SIG-M5 (cell line): ENCODE measurements at places on chromosomes 4 and X.

DNA sequence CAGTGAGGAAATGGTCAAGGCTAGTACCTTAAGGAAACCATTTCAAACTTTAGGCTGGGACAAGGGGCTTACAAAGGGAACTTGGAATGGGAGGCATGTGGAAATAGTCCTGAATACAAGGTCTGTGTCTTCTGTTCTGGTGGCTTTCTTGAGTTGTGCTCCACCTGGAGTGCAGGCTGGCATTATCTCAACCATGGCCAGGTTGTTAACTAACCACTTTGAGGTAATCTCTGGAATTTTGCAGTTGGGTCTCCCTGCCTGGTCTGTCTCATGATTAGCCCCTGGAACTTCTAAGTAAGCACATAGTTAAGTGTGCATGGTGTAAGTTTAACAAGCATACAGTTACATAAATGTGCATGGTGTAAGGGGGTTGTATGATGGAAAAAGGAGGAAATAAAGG lies 77.5 kb downstream of the PCDH18 start:
- DNase-seq, result no peak

DNA sequence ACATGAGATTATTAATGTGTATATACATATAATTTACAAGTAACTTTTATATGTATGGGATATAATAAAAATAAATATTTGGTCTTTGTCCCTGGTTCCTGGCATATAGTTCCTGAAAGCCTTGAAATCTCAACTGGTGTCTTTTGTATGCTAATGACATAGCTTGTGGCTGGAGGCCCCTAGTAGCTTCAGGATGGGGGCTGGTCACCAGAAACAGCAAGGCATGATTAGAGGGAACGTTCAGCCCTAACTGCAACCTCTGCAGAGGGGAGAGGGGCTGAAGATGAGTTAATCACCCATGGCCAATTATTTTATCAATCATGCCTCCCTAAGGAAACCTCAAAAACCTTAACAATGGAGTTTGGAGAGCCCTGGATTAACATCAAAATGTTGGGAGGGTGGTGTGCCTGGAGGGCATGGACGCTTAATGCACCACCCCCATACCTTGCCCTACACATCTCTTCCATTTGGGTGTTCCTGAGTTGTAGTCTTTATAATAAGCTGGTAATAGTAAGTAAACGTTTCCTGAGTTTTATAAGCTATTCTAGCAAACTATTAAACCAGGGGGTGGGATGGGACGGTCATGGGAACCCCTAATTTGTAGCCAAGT lies 21.3 kb downstream of the PIN4 start:
- no peak for DNase-seq

DNA sequence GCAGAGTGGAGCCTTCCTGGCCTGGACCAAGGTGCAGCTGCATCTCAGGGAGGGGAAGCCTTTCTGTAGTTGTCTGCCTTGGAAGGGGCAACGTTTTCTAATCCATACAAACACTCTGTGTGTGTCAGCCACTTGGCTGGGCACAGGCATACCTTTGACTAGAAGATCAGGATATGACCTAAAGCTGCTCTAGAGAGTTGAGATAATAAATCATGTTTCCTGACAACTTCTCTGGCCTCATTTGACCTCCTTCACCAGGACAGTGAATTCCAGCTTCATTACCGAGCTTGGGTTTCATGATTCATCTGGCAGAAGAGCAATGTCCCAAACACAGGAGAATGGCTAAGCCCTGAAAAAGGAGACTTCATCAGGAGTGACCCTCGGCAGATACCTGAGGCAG lies 89.6 kb upstream of the KIT start:
- no peak for DNase-seq

DNA sequence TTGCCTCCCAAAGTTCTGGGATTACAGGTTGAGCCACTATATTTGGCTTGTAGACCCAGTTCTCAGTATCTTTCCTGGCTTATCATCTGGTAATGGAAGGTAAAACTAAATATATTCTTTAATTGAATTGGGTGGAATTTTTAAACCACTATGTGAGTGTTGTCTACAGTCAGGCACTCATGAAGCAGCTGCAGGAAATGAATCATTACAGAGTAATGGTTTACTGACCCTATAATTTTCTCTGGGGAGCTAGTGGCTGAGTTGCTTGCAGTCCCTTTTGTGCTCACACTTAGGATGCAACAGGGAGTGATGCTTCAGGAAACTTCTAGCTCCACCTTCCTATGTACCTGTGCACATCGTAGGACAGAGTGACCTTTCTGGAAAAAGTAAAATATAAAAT lies 4.1 kb upstream of the UGT2B7 start:
- no peak for DNase-seq

DNA sequence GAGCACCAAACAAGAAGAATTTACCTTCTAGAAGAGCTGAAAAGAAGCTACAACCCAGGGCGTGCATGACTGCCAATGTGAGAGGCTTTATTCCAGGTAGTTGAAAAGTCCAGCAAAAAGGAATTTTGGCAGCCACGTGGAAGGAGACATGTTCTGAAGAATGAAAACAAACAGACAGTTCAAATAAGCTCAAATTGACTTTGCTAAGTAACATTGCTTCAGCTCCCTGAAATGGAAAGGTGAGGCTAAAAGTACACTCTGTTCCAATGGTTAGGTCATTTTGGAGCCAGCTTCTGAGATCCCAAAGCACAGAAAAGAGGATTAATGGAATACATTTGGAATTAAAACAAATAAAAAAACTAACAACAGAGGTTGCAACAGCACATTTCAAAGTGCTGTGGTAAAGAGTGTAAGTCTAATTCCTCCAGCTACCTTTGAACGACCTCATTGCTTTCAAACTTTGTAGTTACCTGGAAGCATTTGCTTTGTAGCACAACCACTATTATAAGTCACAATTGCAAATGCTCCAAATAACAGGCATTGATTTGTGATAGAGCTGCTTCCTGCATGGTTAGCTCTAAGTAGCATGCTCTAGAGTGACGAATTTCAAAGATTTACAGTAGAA lies 405.3 kb upstream of the EDA2R start:
- DNase-seq, result no peak

DNA sequence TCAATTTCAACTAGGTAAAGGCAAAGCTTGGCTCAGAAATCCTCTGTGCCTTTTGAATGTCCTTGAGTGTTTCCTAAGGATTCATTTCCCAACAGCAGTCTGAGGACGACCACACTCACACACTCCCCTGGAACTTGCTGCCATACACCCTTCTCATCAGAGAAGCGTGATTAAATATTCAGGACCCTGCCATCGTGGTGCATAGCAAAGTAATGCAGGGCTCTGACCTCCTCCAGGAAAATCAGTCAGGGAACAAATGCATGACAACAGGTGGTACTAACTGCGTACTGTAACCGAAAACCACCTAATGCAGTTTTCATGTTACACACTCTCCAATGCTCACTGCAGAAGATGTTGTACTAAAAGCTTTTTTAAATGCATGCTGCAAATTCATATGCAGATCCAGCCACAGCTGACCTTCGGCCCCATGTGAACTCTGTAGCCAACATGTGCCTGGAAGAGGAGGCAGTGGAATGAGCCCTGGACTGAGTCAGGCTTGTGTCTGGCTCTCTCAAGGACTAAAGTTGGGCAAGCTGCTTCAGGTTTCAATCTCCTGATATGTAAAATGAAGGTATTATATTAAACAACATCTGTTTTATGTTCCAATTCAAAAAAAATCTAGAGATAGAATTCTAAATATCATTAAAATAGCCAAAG lies 238.3 kb downstream of the KCNIP4 start:
- DNase-seq, result no peak

GRCh38 chr4:61782133-61782532 lies 582.0 kb downstream of the ADGRL3 start:
- no peak for DNase-seq

- DNase-seq, result no peak
These were observed 38.2 kb downstream of the BEX3 start for GRCh38 chrX:103414561-103414960.

DNA sequence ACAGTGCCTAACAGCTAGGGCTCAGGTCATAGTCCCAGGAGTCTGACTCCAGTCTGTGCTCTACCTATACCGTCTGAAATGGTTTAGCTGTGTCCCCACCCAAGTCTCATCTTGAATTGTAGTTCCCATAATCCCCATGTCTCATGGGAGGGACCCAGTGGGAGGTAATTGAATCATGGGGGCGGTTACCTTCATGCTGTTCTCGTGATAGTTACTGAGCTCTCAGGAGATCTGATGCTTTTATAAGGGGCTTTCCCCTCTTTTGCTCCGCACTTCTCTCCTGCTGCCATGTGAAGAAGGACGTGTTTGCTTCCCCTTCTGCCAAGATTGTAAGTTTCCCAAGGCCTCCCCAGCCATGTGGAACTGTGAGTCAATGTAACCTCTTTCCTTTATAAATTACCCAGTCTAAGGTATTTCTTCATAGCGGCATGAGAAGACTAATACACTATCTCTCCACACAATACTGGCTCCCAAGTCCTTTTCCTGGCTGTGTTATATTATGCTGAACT lies 110.8 kb downstream of the AFAP1 start:
- no peak for DNase-seq

GRCh38 chrX:42384956-42385355 lies 393.0 kb downstream of the PPP1R2C start:
- DNase-seq, result no peak

DNA sequence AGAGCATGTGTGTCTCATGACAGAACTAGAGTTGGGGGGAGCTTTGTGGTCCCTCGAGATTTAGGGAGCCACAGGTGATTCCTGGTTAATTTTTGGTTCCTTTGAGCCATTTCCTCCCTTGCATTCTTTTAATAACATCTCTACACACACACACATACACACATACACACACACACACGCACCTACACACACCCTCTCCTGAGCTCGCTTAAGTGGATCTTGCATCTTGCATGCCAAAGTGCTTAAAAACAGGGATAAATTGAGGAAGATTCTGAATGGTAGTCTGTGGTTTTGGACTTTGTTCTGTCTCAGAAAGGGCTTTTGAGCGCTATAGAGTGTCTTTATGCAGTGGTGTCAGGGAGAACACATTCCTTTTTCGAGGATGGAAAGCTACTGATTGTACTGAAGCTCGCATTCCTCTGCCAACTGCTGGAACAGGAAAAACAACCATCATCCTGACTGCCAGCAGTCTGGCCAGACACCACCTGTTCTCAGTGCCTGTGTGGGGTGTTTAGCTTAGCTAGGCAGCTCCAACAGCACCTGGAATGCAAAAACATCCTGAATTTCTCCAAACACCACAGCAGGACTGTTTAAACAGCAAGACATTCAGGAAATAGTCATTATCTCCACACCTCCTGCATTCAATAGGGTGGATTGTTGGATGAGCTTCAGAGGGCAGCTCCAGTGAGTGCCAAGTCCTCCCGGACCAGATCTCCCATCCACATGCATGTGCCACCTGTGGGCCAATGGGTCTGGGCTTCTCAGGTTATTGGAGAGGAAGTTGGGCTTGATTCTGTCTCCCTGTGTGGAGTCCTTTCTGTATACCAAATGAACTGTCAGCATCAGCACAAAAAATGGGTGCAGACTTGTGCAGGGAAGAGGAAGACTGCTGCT lies 21.9 kb upstream of the IGFBP7 start:
- DNase-seq, result no peak

GRCh38 chr4:1518997-1519700 lies 112.9 kb upstream of the NKX1-1 start:
- DNase-seq, result no peak

- no peak for DNase-seq
These were observed 1897.8 kb upstream of the PCDH10 start for GRCh38 chr4:131251321-131251720.

- DNase-seq, result no peak
These were observed 36.1 kb downstream of the HEPH start for GRCh38 chrX:66200050-66200664.

- no peak for DNase-seq
These were observed 501.9 kb downstream of the RAPGEF2 start for GRCh38 chr4:159604781-159605180.

- DNase-seq, result no peak
These were observed 210.9 kb upstream of the NOCT start for GRCh38 chr4:138804711-138805110.

- DNase-seq, result no peak
These were observed 48.1 kb upstream of the STOX2 start for GRCh38 chr4:183857040-183857439.

DNA sequence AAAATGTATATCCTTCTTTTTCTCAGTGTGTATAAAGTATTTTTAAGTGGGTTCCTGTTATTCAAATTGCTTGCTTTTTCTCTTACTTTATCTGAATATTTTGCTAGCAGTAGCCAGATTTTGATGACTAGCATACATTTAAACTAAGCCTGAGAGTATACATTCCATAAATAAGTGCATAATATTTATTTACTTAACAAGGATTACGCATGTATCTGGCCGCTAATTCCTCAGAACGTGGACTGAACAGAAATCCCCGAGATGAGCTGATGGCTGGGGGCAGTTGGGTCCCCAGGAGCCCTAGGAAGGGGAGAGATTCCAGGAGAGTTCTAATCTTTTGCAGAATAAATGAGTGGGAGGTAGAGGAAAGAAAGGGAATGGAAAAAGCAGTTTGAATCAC lies 91.0 kb downstream of the PHOX2B start:
- no peak for DNase-seq

GRCh38 chr4:55834086-55834795 lies 14.7 kb downstream of the EXOC1L start:
- no peak for DNase-seq

DNA sequence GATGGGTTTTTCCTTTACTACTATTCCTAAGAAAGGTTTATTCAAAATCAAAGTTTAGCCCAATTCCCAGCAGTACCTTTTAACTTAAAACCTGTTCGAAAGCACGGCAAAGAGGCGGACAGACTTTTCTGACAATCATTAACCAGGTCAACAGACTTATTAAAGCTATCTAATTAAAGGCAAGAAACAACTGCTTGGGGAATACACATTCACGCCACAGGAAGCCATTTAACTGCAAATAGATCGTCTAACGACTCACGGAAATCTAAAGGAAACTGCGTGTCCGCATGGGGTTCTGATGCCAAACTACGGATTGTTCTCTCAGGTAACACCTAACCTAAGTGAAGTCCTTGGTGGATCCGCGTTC lies 663 bp upstream of the USP53 start:
- DNase-seq, result no peak

GRCh38 chr4:102334624-102335023 lies 10.7 kb downstream of the SLC39A8 start:
- DNase-seq, result no peak

GRCh38 chr4:7425591-7426468 lies 8.9 kb downstream of the PSAPL1 start:
- DNase-seq, result no peak

DNA sequence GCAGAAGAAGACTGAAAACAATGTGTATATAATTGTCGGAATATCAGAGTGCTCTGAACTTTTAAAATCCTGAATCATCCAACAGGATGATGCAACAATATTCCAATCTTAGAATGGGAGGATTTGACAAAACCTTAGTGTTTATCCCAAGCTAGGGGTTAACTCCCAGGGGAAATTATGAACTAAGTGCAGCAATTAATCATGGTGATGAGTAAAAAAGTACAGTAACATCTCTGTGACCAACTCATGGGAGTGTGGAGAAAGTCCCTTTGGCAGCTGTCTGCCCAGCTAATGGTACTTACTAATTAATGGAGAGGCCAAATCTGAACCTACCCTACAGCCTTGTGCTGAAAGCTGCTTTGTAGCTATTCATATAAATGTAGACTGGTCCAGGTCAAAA lies 257.6 kb upstream of the DDX53 start:
- DNase-seq, result no peak

GRCh38 chr4:53185869-53186585 lies 179.8 kb downstream of the SCFD2 start:
- no peak for DNase-seq

- no peak for DNase-seq
These were observed 53.0 kb downstream of the MAPK10 start for GRCh38 chr4:86306816-86307215.
